ENCODE measurements at places on chromosomes 7 and 10.

DNA sequence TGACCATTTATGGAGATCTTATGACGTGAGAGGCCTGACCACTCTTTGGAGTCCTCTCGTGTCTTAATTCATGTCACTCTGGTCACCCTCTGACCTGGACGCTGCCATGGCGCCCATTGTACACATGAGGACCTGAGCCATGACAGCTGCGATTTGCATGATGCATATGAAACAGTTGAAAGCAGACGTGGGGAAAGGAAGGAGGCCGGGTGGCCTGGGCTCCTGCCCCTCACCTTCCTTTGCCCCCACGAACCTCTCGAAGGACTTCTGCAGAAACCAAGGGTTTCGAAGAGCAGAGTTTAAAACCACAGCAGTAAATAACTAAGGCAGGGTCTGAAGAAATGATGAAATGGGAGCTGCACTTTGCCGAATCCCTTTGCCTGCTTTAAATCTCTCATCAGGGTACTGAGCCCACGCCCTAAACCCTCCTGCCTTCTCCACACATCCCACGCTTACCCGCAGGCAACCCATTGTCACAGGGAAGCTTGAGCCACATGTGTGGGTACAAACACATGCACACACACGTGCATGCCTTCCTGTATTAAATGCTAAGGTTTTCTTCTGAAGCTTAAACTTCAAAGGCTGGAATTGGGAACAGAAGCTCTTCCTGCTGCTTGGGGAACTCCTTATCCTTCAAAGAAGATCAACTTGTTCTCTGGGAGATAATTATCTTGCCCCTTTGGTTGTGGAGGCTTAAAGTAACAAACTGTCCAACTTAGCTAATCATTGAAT lies 11.7 kb upstream of the CALML3 start:
- DNase-seq = peak; percentile 63

- no peak for DNase-seq
Observed at GRCh38 chr10:130000918-130001317, 36.8 kb upstream of the EBF3 start.

DNA sequence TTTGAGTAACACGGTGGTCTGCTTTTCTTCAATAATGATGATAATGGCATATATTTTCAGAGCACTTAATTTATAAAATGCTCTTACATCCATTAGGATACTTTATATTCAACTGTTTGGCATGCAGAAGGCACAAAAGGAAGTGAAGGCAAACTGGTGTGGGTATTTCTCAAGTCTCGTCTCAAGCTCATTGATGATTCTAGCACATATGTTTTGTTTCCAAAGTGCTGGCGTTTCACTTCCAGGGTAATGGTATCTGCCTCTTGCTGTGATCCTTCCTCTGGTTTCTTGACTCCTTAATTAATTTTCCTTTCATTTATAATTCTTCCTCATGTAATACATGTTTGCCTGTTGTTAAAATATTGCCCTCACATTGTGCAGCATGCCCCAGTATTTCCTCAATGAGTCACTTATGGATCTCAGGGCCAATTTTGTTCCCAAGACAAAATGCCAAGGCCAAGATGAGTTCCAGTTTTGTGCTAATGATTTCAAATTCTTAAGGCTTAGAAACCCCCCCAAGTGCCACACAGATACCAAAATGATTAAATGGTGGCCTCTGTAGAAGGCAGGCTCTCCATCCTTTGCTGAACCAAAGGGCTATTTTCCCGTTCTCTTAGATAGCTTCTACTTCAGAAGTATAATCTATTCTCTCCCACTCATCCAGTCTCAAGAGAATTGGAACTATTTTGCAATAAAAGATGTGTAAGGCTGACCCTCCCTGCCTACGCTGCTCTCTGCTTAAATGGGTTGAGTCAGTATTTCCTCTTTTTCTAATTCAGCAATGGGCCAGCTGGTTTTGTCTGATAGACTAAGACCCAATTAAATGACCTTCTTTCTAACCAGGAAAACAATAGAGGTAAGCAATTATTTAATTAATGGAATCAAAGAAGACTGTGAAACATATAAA lies 171.2 kb downstream of the ZNF365 start:
- DNase-seq = no peak

- no peak for DNase-seq
Observed at GRCh38 chr10:37727491-37728352, 129.7 kb downstream of the ZNF248 start.

- DNase-seq = no peak
Observed at GRCh38 chr7:42831006-42831717, 80.7 kb downstream of the C7orf25 start.

GRCh38 chr7:2510909-2511768 lies 8.4 kb upstream of the LFNG start:
- no peak for DNase-seq

GRCh38 chr7:95473276-95473985 lies 12.3 kb upstream of the ASB4 start:
- DNase-seq = no peak

DNA sequence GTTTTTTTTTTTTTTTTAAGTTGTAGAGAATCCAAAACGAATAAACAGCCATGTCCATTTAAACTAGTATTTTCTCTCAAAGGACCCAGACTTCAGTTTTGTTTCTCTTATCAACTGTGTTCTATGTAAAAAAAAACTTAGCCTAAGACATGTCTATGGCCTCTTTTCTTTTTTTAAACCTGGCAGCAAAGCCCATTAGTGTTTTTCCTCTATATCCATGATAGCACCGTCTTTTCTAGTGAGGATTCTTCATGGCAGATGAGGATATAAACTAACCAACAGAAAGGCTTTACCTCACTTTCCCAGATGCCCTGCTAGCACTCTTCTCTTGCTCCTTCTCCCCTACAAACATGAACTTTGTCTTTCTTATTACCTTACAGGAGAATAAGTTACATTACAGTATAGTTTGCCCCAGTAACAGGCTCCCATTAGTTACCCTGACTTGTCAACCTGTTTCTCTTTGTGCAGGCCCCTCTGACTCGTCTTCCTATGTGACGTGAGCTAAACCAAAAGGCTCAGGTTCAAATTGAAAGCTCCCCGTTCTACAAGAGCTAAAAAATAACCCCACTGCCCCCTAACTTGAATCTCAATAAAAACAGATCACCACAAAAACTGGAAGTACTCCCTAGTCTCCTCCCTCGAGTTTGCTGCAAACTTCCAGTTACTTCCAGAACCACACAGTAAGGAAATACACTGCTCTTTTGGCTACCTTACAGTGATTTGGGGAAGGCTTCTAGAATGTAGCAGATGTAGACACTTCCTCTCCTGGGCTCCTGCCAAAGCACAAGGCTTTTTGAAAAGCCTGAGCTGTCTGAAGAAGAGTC lies 20.1 kb downstream of the P4HA1 start:
- DNase-seq = peak; percentile 8

Measured in occipital lobe (tissue), 3 donors.